ENCODE measurements at places on chromosomes 5 and 9. TPM values are rescaled to one million over a fixed set of nuclear protein-coding genes. Genes with fewer than 3 reads are reported as not detected.

Gene TRIM36
- 0.26 TPM for total RNA-seq

Gene POMT1
- total RNA-seq, result 28.4 TPM

Gene LHX3
- not detected for total RNA-seq

Gene BTNL9
- under 0.01 TPM for total RNA-seq

Gene MAMDC4
- total RNA-seq, result 0.64 TPM

Gene TXN
- total RNA-seq, result 252 TPM
